Glutamatergic neuron (in vitro differentiated cells): ENCODE measurements at places on chromosomes 3 and 15. TPM values are rescaled to one million over a fixed set of nuclear protein-coding genes. Genes with fewer than 3 reads are reported as not detected.
A peak's percentile ranks its signal among the peaks of the same experiment; 100 is the strongest.

DNA sequence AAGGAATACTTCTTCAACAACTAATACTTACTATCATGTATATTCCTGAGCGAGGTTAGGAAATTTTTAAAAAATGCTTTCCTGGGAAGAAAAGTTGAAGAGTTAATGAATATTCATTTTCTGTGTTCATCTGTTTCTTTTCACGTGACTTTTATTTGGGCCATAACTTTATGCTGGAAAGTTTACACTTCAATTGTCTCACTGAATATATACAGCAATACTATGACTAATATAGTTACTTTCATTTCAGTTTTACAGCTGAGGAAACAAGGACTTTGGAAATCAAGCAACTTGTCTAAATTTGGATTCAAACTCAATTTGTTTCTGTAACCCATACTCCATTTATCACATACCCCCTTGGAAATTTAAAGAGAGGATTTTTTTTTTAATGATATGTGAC lies 894.2 kb downstream of the ROBO1 start:
- H3K27ac ChIP-seq = no peak overlapping the region
- H3K4me3 ChIP-seq = no peak overlapping the region
- H3K4me1 ChIP-seq = peaks cover 55% of the 10 kb centered on the region
- no peak for DNase-seq

KLF15 gene
- total RNA-seq = 0.74 TPM

KCNAB1 gene
- 16.5 TPM for total RNA-seq

DNA sequence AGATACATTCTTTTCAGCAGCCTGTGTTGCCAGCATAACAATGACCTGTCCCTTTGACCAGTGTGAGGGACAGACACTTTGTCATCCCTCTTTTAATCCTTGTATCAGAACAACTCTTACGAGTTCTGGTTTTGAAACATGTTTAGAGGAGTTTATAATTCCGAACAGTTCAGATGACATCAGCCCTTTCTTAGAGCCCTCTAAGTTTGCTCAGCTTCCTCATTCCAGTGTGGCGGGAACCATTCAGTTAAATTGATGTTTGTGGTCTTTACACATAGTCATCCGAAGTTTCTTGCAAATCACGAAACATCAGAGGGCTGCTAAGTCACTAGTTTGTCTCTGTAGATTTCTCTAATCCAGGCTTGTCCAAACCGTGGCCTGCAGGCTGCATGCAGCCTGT lies 102.5 kb downstream of the AKAP13 start:
- peaks cover 40% of the 10 kb centered on the region for H3K4me1 ChIP-seq
- no peak overlapping the region for H3K4me3 ChIP-seq
- no peaks in the 10 kb centered on the region for H3K36me3 ChIP-seq
- no peak for DNase-seq
- H3K27ac ChIP-seq = no peak overlapping the region

- no peak overlapping the region for H3K4me3 ChIP-seq
- no peaks in the 10 kb centered on the region for H3K27me3 ChIP-seq
- H3K36me3 ChIP-seq = no peaks in the 10 kb centered on the region
- DNase-seq = peak; percentile 56
- H3K4me1 ChIP-seq = peaks cover 2% of the 10 kb centered on the region
Observed at GRCh38 chr3:112111785-112112402, 21.2 kb downstream of the GCSAM start.

- H3K4me1 ChIP-seq = peaks cover 4% of the 10 kb centered on the region
- no peaks in the 10 kb centered on the region for H3K36me3 ChIP-seq
- H3K4me3 ChIP-seq = peak overlapping the region; percentile 95
- H3K27ac ChIP-seq = peak overlapping the region; percentile 89
- peaks cover 4% of the 10 kb centered on the region for H3K27me3 ChIP-seq
- DNase-seq = peak; percentile 33
Observed at GRCh38 chr3:197750858-197751737, 1.4 kb downstream of the FYTTD1 start.

DNA sequence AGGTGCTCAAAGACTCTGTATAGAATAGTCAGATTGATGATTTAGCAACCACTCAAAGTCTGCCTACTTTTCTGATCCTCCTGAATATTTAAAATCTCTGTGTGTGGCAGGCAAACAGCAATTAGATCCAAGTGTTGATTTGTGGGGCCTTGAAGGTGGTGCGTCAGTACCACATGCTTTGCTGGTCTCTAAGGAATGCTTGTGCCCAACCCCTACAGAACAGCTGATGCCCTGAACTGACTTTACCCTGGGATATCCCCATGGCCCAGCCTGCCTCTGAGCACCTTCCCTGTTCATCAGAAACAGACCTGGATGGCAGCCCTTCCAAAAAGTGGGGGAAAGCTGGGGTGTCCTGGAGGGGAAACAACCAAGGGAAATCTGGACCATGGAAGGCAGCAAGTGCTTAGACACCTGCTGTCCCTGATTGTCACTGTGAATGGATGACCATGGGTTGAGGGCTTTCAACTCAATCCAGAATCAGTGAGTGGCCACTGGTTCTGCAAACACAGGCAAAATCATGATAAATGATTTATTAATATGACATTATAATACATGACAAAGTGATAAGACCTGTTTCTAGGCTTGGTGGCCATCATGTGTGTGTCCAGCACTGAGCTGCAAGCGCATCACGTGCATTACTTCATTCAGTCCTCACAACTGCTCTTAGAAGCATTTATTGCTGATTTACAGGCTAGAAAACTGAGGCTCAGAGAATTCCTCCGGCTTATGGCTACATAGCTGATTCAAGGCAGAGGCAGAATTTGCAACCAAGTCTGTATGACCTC lies 76.1 kb upstream of the TPM1 start:
- no peaks in the 10 kb centered on the region for H3K27me3 ChIP-seq
- H3K4me1 ChIP-seq = no peaks in the 10 kb centered on the region
- no peak for DNase-seq
- no peaks in the 10 kb centered on the region for H3K36me3 ChIP-seq
- no peak overlapping the region for H3K4me3 ChIP-seq
